Astrocyte (in vitro differentiated cells and primary cell): ENCODE measurements at places on chromosomes 11 and 22. TPM values are rescaled to one million over a fixed set of nuclear protein-coding genes. Genes with fewer than 3 reads are reported as not detected.
A peak's percentile ranks its signal among the peaks of the same experiment; 100 is the strongest.

Gene SLC37A4
- 8.7 and 11.7 TPM in 2 replicates for total RNA-seq

Gene UBQLN3
- total RNA-seq, result not detected in 2 replicates

DNA sequence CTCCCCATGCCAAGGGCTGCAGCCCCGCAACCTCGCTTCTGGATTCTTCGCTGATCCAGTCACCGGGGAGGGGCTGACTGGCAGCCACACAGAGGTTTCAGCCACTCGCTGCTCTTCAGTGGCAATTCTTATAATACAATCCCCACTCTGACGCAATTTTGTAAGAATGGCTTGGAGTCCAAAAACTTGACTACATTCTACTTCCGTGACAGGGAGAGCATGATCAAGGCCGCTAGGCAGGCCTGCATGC lies 14.9 kb downstream of the PPM1F start:
- DNase-seq, result peak; percentile 84

DNA sequence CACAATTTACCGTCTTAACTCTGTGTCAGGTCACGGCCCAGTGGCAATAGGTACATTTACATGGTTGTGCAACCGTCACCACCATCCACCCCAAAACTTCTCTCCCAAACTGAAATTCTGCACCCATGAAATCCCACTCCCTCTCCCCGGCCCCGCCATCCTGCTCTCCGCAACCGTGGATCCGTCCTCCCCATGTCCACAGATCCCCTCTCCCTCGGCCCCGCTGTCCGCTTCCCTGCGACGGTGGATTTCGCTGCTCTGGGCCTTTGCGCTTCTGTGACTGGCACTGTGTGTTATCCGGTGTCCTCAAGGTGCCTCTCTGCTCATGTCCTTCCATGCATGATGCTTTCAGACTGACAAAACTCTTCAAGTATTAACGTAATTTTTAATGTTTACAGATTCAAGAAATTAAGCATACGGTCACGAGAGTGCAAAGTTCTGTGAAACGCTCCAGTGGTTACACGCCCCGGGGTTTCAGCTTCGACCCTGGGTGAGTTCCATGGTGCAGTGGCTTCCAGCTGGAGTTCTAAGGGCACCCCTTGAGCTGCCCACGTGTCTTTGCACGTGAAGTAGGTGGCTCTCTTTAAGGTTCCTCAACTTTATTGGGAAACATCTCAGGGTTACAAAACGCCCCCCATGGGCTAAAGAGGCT lies 76.4 kb downstream of the KCNQ1 start:
- no peak for DNase-seq

GRCh38 chr22:28967163-28967665 lies 83.8 kb downstream of the ZNRF3 start:
- no peak for DNase-seq

DNA sequence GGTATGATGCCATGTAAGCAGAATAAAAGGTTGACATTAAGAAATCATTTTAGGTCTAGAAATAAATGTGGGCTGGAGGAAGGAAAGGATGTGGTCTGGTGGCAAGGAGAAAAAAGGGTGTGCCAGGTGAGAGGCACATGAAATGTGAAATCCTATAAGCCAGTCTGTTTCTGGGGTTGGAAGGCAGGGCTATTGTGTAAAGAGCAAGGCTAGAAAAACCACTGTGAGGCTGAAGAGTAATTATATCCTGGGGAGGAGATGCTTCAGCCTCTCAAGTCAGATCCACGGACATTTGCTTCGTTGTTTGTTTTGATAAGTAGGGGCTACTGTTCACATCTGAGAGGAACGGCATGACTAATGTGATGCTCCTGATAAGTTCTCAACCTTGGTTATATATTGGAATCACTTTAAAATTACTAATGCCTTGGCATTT lies 77.5 kb upstream of the CTSC start:
- peak; percentile 64 for DNase-seq

DNA sequence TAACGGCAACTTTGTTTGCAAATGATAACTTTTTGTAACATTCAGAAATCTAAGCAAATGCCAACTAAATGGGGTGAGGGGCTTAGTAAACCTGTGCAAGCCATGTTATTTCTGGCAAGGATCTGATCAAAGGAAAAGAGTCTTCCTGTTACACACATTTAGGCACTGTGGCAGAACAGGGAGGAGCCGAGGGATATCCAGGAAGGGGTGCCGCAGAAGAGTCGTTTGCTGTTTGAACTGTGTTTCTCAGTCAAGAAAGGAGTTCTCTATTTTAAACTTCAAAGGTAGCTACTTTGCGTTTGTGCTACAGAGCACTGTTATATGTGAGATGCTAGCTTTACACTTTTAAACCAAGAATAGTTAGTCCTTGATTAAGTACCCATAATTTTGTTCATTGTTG lies 175.5 kb downstream of the ETS1 start:
- no peak for DNase-seq

- no peak for DNase-seq
These were observed 775.6 kb upstream of the CCDC90B start for GRCh38 chr11:84061726-84062125.

DNA sequence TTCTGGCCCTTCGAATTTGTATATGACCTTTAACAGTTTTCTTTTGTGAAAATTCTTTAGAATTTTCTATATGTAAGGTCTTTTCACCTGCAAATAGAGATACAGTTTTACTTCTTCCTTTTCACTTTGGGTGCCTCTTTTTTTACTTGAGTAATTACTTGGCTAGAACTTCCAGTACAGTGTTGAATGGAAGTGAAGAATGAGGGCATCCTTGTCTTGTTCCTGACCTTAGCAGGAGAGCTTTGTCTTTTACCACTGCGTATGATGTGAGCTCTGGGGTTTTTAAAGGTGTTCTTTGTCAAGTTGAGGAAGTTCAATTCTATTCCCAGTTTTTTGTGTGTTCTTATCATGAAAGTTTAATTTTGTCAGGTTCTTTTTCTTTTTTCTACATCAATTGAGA lies 21.6 kb downstream of the ZFP91 start:
- DNase-seq, result no peak

DNA sequence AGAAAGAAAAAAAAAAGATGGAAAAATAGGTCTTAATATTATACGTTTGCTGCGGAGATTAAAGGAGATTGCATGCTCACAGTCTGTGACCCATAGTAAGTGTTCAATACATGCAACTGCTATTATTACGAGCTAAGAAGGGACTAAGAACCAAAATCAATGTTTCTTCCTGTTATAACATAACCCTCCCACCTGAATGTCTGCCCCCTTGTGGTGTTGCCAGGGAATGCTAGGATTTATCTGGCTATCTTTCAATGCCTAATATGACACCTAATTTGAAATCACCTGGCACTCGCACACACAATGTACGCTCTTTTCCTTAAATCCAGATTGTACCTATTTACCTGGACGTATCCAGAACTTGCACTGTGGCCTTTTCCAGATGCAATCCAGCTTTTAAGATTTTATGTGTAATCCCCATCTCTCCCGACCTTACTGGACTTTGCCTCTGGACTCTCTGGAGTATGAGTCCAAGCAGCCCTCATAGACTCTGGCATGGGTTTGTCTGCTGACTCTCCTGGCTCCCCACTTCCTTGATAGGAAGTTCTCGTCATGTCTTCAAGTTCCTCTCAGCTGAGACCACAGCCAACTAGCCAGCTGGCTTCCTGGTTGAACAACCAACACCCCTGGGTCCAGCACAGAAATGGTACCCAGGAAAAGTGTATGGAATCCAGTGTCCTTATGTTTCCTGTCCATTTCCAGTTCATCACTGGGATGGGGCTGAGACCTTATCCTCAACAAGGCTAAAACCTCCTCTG lies 151.5 kb downstream of the CCDC34 start:
- no peak for DNase-seq
